Stimulated activated CD4-positive, alpha-beta T cell treated with anti-CD3 and anti-CD28 coated beads, Interleukin-15, amount 100 ng/mL, for 1 hour (primary cell): ENCODE measurements at places on chromosomes 4 and X.

GRCh38 chr4:1604181-1604705, 79.9 kb downstream of the FAM53A start:
- no peak for DNase-seq

DNA sequence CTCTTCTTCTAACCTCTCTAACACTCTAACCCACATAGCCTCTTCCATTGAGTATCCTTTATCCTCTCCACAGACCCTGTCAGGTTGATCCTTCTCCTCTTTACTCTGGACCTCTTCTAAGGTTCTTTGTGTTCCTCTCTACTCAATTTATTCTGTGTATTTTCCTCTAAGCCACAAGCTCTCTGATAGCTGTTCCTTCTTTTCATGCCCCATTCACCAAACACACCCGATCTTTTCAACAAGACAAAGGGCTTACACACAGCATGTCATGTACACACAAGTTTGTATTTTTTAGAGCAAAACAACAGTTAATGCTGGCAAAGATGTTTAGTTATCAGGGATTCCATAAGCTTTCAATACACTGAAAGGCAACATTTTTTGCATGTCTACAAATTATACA, 1.9 kb downstream of the SPIN2B start:
- DNase-seq: no peak

- DNase-seq: no peak
Measured at GRCh38 chrX:107421337-107421861, 28.1 kb upstream of the FRMPD3 start.

DNA sequence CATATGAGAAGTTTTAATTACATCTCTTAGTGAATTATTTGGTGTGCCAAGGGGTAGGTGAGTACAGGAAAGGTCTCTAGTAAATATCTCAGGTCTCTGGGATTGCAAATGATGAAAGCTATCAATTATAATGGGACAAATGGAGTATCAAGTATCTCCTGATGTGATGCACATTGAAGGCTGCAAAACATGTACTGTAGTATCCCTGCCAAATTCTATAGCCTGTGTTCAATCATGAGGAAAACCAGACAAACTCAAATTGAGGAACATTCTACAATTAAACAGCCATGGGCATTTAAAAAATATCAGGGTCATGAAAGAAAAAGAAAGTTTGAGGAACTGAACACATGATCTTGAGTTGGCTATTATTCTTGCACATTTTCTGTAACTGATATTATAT, 665.4 kb upstream of the PABPC4L start:
- DNase-seq: no peak

DNA sequence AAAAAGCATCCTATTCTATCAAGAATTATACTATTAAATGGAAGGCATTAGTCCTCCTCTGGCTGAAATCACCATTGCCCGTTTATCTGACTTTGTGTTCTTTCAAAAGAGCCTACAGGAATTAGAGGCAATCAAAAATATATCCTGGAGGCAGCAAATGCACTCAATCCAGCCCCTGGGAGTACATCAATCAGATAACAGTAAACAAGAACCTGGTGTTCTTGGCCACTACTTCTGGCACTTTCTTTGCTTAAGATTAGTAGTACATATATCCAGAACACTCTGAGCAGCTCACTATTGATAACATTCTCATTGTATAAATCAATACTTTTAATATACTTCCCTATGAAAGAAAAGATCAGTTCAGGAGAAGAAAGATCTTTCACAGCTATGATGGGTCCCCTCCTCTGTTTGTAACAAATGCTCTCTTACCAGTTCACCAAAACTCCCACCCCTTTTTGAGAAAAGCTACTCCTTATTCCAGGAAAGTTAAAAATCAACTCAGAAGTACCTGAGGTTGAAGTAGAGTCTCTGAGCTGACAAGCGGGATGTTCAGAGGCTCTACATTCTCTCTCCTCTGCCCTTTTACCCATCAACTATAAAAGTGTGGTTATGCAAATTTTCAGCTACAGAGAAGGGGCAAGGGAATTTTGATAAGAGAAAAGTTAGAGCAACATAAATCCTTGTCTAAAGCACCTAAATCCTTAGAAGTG, 176.0 kb downstream of the COX18 start:
- no peak for DNase-seq

- no peak for DNase-seq
Measured at GRCh38 chrX:108298165-108298602, 140.0 kb downstream of the COL4A6 start.

- DNase-seq: no peak
Measured at GRCh38 chr4:81526706-81527105, 55.0 kb upstream of the RASGEF1B start.

GRCh38 chr4:73664470-73664869, 44.2 kb upstream of the RASSF6 start:
- DNase-seq: no peak

DNA sequence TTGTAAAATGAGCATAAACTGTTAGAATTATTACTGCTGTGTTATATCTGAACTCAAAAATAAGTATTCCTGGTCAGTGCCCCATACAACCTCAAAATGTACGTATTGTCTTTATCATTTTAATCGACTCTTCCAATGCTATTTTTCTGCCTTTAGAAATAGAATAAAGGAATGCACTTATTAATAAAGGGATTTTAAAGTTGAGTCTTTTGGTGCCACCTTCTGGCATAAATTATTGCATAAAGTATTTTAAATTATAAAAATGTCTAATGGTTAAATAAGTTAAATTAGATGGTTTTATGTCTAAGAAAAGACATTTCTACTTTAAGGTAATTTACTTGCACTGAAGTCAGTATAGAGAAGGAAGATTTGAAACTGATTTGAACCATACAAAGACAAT, 424.0 kb upstream of the NDST4 start:
- no peak for DNase-seq

- no peak for DNase-seq
Measured at GRCh38 chr4:102500352-102500695, 835 bp upstream of the NFKB1 start.

- no peak for DNase-seq
Measured at GRCh38 chr4:125704726-125705125, 390.0 kb downstream of the FAT4 start.

GRCh38 chrX:8815460-8816065, 14.4 kb upstream of the FAM9A start:
- DNase-seq: no peak

DNA sequence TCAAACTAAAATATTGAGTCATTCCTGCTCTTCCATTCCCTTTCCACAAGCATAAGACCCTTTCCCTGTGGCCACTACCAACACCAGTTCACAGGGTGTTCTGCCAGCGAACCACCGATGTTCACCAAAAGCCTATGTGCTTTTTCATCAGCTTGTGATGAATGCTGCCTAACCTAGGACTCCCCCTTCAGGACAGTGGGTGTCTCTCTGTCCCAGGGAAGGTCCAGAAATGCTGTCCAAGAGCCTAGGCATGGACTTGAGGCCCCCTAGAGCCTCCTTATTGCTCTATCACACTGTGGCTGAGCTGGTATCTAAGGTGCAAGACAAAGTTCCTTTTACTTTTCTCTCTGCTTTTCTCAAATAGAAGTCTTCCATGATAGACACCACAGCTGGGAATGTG, 1015.6 kb downstream of the PCDH19 start:
- DNase-seq: no peak

DNA sequence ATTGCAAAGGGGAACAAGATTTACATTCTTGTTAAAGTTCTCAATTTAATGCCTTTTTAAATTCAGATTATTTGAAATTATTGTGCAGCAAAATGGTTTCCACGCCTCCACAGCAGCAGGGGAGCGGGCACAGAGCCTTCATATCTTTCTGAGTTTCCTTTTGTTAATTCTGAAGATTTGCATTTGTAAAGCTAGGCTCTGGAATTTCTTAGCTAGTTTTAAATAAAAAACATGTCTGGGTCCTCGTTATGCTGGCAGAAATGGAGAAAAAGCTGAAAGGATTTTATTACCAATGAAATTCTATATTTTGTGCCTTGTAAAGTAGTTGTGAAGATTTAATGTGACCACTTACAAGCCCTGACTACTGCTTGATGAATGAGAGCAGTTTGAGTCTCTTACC, 40.8 kb upstream of the MAGED1 start:
- DNase-seq: no peak

DNA sequence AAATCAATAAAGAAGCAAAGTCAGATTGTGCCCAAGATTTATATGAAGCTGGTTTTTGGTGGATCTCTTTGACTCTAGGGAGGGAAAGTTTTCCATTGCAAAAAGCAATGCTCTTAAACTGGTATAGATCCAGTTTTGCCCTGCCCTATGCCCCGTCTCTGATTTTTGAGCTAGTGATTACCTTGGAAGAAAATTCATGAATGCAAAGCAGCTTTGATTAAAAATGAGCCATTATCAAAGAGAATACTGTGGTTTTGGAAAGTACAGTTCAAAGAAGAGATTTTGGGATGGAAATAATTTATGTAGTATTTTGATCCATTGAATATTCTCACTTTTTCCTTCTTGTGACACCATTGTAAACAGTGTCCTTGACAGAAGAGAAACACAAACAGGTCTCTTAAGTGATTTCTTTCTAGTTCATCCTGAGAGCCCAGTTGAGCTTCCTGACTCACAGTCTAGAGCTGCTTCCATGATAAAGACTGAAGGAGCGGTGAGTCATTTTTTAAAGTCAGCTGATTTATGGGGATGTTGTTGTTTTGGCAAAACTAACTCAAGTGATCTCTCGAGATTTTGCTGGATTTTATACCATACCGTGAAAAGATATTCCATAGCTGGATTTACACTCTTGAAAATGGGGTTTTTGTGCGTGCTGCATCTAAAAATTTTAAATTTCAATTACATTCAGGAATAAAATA, 76.7 kb downstream of the AFF1 start:
- DNase-seq: no peak

DNA sequence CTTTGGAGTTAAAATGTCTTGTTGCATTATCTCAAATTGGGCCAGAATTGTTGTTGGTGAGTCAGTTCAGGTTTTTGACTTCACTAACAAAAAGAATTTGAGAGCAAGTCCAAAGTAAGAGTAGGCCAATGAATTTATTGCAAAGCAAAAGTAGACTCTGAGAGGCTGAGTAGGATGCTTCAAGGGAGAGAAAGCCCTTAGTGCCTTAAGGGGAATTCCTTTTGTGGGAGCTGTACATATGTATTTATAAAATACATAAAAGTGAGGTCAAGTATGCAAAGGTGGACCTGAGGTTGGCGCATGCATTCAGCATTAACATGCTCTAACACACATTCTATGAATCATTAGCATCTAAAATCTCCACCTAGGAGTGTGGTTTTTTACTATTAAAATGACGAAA, 565.4 kb downstream of the GRXCR1 start:
- DNase-seq: no peak

DNA sequence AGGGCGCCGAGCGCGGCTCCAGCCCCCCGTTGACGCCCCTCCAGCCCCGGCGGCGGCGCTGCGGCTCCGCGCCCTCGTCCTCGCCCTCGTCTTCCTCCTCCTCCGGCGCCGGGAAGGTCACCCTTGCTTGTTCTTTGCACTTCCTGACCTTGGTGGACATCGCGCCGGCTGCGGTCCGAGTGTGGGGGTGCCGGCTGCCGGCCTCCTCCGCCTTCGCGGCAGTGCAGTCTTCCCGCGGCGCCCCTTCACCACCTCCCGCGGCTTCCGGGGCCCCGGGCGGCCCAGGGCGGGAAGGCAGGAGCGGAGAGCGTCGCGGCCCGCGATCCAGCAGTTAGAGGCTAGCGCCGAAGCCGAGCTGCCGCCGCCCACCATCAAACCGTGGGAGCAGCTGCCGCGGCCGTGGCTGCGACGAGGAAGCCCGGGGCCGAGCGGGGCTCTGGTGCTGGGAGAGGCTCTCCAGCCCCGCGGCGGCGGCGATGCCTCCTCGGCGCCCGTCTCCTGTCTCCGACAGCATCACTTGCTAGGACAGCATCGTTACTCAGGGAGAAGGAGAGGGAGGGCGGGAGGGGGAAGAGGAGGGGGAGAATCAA, at the start of gene TRPC3:
TRPC3 (minus strand) TSS at position 540 of the 590 bp plus-strand sequence; CDS start at position 160, 380 bp downstream.
- peak; percentile 21 for DNase-seq

GRCh38 chr4:6740347-6740746, 24.4 kb downstream of the BLOC1S4 start:
- DNase-seq: no peak

- no peak for DNase-seq
Measured at GRCh38 chr4:127631420-127631819, 1.3 kb upstream of the INTU start.

DNA sequence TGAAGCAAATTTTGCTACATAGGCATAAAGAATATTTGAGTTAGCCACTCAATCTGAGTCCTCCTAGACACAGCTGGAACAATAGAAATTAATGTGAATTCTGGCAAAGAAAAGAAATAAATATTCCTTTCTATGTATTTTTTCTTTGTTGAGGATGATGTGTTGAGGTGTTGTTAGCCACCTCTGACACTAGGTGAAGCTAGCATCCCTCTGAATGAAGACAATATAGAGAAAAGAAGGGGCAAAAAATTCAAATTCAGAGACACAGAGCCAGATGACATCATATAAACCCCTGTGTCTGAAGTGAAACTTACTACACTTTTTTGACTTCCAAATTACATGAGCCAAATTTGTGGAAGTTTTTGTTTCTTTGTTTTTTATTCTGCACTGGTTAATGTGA, 34.6 kb upstream of the TMPRSS11D start:
- no peak for DNase-seq

GRCh38 chrX:71913156-71913950, 2.7 kb downstream of the NHSL2 start:
- DNase-seq: no peak

DNA sequence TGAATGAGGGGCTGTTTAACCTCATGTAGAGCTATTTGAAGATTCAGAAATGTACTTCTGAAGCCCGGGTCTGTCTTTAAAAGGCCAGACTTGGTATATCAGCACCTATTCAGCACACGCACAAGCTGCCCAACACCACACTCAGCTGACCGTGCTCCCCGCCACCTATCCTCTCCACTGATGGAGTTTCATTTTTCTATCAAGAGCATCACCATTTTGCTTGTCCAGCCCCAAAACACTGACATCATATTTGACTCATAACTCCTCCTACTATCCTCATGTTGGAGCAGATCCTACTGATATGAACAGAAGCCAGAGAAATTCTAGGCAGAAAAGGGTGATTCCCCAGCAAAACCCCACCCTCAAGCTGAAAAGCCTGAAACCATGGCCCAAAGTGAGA, 100.3 kb downstream of the SORBS2 start:
- DNase-seq: no peak

DNA sequence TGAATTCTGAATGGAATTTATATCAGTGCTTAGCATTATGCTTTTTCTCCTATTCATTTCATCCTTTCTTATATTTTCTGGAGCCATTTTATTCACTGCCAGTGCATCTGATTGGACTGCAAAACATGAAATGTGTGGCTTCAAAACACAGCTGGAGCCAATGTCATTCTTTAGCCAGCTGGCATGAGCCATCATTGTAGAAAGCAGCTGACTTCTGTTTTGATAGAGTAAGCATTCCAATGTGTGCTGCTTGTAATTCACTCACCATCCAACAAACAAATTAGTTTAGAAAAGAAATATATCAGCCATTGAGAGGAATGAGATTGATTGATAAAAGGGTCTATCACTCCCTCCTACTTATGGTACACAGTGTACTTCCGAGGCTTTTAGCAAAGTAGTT, 2616.0 kb downstream of the ARAP2 start:
- DNase-seq: no peak

- DNase-seq: no peak
Measured at GRCh38 chr4:22524895-22525294, 9.0 kb upstream of the ADGRA3 start.
